Tibial artery (tissue), 4 donors: ENCODE measurements at places on chromosomes 2 and 18.
A peak's percentile ranks its signal among the peaks of the same experiment; 100 is the strongest.

GRCh38 chr2:8044046-8044594 is 637.7 kb upstream of the ID2 start:
- DNase-seq, result no peak

DNA sequence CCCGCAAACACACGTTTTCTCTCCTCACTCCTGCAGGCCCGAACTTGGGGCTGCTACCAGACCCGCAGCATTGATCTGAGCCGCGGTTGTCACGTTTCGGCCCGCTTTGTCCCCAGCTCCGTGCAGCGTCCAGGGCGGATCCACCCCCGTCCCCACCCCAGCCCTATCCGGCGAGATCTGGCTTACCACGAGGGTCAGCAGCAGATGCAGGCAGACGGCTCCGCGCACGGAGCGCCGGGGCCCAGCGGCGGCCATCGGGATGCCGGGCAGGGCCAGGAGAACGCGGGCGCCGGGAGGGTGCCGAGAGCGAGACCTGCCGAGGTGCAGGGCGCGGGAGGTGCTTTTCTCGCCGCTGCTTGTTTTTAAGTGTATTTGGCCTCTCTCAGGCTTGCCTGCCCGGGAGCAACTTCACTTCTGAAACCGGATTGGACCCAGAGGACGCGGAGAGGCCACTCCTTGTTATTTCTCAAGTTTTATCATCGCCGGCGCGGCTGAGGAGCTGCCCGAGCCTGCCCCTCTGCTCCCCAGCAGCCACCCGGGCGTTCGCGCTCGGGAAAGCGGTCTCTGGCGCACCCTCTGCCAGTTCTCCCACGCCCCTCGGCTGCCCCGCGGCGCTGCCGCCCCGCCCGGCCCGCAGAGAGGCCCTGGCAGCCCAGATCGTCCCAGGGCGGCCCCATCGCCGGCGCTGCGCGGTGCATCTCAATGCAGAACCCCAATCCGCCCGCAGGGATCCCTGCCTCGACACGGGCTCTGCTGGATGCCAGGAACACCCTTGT is at the start of gene DSC3:
TSS of gene DSC3 (minus strand) at position 337 of the 776 bp plus-strand sequence. CDS start at position 255, 82 bp downstream.
- peak; percentile 63 for DNase-seq

GRCh38 chr2:204249437-204249836 is 295.8 kb upstream of the PARD3B start:
- DNase-seq, result no peak

DNA sequence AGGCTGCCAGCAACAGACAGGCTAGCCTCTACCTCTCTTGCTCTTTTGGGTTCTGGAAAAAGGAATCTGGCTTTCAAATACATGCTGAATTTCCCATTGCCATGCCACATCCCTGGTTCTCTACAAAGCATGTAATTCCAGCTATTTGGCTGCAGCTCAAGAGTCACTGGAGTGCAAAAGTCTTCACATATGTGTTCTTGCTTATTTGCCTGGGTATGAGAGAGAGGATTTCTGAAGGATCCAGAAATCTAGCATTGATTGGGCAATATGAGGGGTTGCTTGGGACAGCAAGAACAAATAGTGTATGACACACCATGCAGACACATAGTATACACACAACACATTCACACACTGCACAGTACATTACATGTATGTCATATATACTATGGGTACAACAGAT is 30.7 kb upstream of the LGALSL start:
- DNase-seq, result no peak

DNA sequence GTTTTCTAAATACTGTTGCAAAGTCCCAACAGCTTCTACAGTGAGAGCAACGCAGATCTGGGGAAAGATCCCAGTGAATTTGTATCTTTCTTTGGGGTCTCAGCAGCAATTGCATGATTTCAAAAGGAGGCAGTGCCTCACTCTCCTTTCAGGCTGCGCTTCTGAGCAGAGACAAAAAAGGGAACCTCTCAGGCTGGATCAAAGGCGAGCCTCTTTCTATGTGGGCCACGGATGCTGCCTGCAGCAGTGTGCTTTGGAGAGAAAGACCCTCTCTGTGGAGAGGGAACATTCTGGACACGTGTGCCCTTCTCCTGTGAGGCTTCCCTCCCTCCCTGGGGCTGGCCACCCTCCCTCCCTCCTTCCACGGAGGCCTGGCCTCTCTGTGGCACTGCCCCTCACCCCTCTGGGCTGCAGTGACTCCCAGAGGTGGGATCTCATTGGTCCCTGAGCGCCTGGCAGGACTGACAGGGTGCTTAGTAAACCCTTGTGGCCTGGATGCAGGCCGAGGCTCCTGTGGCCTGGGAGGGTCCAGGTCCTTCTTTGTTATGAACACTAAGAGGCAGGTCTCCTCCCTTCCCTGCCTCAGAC is 21.6 kb upstream of the PDIA6 start:
- DNase-seq, result no peak

- no peak for DNase-seq
These were observed 23.5 kb downstream of the ROCK2 start for GRCh38 chr2:11320698-11321492.

- no peak for DNase-seq
These were observed 331.3 kb downstream of the LRRTM4 start for GRCh38 chr2:77190721-77191346.

DNA sequence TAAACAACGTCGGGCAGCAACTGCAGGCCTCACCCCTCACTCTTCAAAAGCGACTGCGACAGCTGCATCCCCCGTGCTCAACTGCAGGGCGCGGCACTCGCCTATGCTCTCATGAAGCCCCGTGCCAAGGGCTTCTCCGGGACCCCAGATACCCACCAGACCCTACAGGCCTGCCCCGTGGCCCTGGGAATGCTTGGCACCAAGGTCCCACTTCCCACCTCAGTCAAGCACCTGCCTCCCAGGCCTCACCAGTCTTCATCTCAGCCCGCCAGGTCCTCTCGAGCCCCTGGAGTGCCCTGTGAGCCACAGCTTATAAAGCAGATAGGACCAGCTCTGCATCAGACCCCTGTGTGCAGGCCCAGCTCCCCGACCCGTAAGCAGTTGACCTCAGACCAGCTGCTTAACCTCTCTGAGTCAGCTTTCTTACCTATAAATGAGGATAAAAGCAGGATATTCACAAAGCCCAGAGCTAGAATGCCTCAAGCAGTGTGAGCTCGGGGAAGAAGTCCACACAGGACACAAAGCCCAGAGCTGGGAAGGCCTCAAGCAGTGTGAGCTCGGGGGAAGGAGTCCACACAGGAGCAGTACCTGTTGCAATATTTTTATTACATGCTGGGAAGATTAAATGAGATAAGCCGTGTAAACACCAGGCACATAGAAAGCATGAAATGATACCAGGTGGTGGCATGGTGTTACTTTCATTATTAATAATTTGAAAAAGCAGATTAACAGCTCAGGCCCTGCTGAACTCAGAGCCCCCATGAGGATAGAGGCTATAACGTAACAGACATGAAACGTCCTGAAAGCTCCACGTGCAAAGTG is 96.9 kb downstream of the HDAC4 start:
- DNase-seq, result no peak

GRCh38 chr2:65539633-65540032 is 107.2 kb upstream of the SPRED2 start:
- no peak for DNase-seq

DNA sequence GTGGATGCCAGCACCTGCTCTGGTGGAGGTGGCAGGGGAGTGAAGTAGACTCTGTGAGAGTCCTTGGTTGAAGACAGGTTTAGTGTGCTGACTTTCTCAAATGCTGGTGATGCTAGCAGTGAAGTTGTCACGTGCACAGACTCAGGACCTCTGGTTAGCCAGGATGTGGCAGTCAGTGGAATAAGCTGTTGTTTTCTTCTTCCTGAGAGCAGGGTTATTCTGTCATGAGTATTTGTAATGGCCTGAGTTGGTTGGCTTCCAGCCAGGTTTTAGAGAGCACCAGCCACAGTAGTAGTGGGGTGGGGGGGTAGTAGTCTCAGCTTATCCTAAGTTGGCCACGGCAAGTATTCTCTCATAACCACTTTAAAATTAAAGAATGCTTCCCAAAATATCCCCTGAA is 238.5 kb upstream of the FBXO11 start:
- no peak for DNase-seq

DNA sequence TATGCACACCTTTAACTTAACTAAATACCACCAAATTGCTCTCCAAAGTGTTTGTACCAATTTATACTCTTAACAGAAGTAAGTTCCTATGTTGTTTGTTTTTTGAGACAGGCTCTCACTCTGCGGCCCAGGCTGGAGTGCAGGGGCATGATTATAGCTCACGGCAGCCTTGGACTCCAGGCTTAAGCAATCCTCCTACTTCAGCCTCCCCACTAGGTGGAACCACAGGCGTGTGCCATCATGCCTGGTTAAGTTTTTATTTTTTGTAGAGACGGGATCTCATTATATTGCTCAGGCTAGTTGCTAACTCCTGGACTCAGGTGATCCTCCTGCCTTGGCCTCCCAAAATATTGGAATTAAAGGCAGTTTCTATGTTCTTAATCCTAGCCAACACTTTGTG is 13.1 kb upstream of the NAB1 start:
- DNase-seq, result no peak

DNA sequence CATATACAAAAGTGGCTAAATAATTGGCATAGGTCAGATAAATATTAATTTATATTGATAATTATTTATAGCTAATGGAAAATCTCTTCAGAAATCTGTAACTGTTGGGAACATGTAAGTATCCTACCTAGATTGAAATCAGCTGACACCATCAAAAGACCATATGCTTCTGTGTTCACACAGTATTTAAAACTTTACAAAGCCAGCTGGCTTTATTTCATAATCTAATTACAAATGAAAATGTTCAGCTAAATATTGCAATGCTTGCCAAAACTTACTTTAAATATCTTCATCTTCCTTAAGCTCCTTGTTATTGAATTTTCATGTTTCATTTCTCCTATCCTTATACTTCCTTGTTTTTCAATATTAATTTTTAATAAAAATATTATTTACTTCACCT is 190.9 kb upstream of the DOK6 start:
- DNase-seq, result no peak

DNA sequence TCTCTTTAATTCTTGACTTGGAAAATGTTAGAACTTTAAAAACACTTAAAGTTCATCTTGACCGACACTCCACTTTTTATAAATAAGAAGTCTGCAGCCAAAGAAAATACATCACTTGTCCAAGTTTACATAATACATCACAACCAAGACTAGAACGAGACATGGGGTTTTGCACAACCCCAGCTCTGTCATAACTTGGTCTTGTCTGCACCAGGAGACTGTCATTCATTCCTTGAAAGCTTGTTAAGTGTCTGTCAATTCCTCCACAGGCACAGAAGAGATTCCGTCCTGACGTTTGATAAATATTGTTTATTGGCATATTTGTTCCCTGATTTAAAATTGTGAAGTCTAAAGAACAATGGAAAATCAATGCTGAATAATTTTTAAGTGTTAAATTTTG is 139.5 kb upstream of the SETBP1 start:
- DNase-seq, result peak; percentile 52

- DNase-seq, result no peak
These were observed 6.7 kb downstream of the MIB1 start for GRCh38 chr18:21747268-21747667.

GRCh38 chr2:128644718-128645256 is 326.1 kb upstream of the HS6ST1 start:
- peak; percentile 21 for DNase-seq

GRCh38 chr2:24617424-24617823 is 126.4 kb downstream of the NCOA1 start:
- no peak for DNase-seq

- no peak for DNase-seq
These were observed 34.9 kb upstream of the CCNT2 start for GRCh38 chr2:134883552-134884293.

- DNase-seq, result no peak
These were observed 45.5 kb upstream of the C2orf66 start for GRCh38 chr2:196854629-196855028.

- DNase-seq, result no peak
These were observed 13.0 kb downstream of the POMC start for GRCh38 chr2:25155401-25155800.

GRCh38 chr2:30923623-30924022 is 116.4 kb upstream of the CAPN13 start:
- DNase-seq, result no peak

- DNase-seq, result no peak
These were observed 136.9 kb downstream of the SH3RF3 start for GRCh38 chr2:109265953-109266352.
